ENCODE measurements at places on chromosomes 5 and 9.

GRCh38 chr5:126469536-126470316 lies 46.5 kb downstream of the GRAMD2B start:
- DNase-seq = no peak

DNA sequence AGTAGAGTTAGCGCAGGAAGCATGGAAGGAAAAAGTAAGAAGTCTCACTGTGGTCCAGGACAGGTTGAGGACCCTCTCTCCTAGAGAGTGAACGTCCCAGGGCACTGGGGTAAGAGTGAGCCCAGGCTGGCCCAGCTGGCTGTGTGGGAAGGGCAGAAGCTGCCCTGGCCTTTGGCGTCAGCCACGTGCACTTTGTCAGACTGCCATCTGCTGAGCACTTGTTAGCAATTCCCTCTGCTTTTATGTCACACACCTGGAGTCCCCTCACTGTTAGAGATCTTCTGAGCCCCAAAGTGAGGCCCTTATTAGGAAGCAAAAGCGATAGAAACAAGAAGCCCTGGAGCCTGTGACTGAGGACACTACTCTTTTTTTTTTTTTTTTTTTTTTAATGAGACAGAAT lies 79.1 kb downstream of the UGCG start:
- no peak for DNase-seq

- no peak for DNase-seq
Measured at GRCh38 chr5:56749842-56750241, 65.5 kb upstream of the MAP3K1 start.

DNA sequence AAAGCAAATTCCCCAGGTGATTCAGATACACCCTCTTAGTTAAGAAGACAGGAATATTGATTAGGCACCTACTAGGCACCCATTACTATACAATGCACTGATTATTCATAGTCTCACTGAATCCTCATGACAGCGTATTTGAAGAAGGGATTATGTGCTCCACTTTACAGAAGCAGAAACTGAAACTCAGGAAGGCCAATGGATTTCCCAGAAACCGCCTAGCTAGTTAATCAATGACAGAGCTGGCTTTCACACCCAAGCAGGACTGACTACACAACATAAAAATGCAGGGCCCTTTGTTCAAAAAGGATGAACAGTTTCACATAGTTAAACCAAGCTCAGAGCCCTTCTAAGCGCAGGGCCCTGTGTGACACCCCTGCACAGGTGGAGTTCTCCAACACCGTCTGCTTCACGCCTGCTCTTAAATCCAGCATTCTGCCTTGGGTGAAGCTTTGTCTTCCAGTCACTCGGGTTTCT lies 117.3 kb downstream of the TTLL11 start:
- DNase-seq = no peak

DNA sequence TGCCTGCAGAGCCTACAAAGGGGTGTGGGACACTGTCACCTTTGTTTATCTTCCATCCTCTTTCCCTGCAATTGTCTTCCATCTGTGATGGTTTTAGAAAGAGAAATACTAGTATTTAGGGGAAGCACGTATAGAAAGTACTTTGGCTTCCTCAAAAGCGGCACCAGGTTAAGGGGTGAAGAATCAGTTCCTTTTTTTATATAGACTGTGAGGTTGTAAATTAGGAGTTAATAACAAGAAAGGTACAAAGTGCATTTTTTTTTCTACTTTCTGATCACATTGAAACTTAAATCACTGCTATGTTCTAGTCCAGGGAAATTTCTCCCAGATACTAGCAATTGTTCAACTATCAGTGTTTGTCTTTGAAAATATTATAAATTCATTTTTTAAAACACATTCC lies 219.3 kb downstream of the CEMIP2 start:
- DNase-seq = no peak

- no peak for DNase-seq
Measured at GRCh38 chr9:113837334-113837733, 38.8 kb upstream of the ZNF618 start.

DNA sequence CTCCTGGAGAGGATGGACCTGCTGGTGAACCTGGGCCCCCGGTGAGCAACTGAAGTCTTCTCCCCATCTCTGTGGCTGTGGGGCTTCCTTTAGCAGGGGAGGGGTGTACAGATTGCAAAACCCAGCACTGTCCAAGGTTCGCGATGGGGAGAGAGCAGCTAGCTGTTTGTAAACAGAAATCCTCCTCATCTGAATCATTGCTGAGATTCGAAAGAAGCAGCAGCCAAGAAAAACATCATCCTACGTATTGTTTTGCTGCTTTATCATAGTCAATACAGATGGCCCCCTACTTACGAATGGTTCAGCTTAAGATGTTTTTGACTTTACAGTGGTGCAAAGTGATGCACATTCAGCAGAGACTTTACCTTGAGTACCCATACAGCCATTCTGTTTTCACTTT lies 80.0 kb upstream of the TGFBR1 start:
- no peak for DNase-seq

- no peak for DNase-seq
Measured at GRCh38 chr5:132183723-132184122, 43.9 kb downstream of the P4HA2 start.
